ENCODE measurements at places on chromosomes 7 and 10. TPM values are rescaled to one million over a fixed set of nuclear protein-coding genes. Genes with fewer than 3 reads are reported as not detected.

The EVX1 gene
- total RNA-seq, result 0.25 TPM

The HOXA6 gene
- total RNA-seq, result 12.7 TPM

The OR2A5 gene
- total RNA-seq, result not detected

The CYP2E1 gene
- total RNA-seq, result 1.5 TPM

The HOXA7 gene
- total RNA-seq, result 15.0 TPM

The DOCK4 gene
- total RNA-seq, result 2.2 TPM

The ITPRID1 gene
- total RNA-seq, result not detected

The NKX1-2 gene
- total RNA-seq, result 3.4 TPM

The INSYN2A gene
- total RNA-seq, result not detected

The AZGP1 gene
- total RNA-seq, result 1.1 TPM

The TYW1B gene
- total RNA-seq, result 2.4 TPM

The BTBD16 gene
- total RNA-seq, result 0.27 TPM

The STX1A gene
- total RNA-seq, result 39.4 TPM

The PVRIG gene
- 0.30 TPM for total RNA-seq

The PODXL gene
- 37.5 TPM for total RNA-seq

The GPNMB gene
- total RNA-seq, result 2.8 TPM

The SLC18A3 gene
- total RNA-seq, result not detected

The CPEB3 gene
- 3.0 TPM for total RNA-seq

The RPA3 gene
- 87.5 TPM for total RNA-seq

The OPALIN gene
- not detected for total RNA-seq

The DENND2A gene
- total RNA-seq, result 0.12 TPM

The PDE6C gene
- total RNA-seq, result not detected

The ADAM22 gene
- total RNA-seq, result 10.0 TPM

The SUN3 gene
- total RNA-seq, result 4.5 TPM

The GJC3 gene
- total RNA-seq, result 0.76 TPM

The GPR22 gene
- not detected for total RNA-seq

The SH3PXD2A gene
- 8.7 TPM for total RNA-seq

The PTPRN2 gene
- 2.1 TPM for total RNA-seq

The EEF1AKMT2 gene
- 39.6 TPM for total RNA-seq

The FRMPD2 gene
- total RNA-seq, result 0.30 TPM

The CLCN1 gene
- 0.47 TPM for total RNA-seq

The PPIA gene
- 2,836 TPM for total RNA-seq

The POLD2 gene
- 237 TPM for total RNA-seq

The TWIST1 gene
- total RNA-seq, result 0.86 TPM

The ADCY1 gene
- total RNA-seq, result 0.05 TPM

The TMEM213 gene
- total RNA-seq, result not detected

The PRKCQ gene
- 0.54 TPM for total RNA-seq

The OR6V1 gene
- total RNA-seq, result not detected

The LEP gene
- not detected for total RNA-seq

The PRR15 gene
- total RNA-seq, result 2.9 TPM

The GTF2IRD2 gene
- total RNA-seq, result 9.2 TPM

The TMEM196 gene
- total RNA-seq, result not detected

The FKBP9 gene
- total RNA-seq, result 85.6 TPM

The SEMA4G gene
- 29.4 TPM for total RNA-seq

The CCDC172 gene
- total RNA-seq, result not detected

The BMPR1A gene
- 42.6 TPM for total RNA-seq

The DNAJB12 gene
- total RNA-seq, result 25.8 TPM

The UPK3BL2 gene
- 7.0 TPM for total RNA-seq

The MKI67 gene
- 202 TPM for total RNA-seq

The EGR2 gene
- 2.3 TPM for total RNA-seq

The MYL10 gene
- not detected for total RNA-seq

The HPS1 gene
- total RNA-seq, result 64.3 TPM

The MRLN gene
- not detected for total RNA-seq

The CD36 gene
- 0.32 TPM for total RNA-seq

Data from HCT116 (cell line).